ENCODE measurements at places on chromosomes 12 and 14.

DNA sequence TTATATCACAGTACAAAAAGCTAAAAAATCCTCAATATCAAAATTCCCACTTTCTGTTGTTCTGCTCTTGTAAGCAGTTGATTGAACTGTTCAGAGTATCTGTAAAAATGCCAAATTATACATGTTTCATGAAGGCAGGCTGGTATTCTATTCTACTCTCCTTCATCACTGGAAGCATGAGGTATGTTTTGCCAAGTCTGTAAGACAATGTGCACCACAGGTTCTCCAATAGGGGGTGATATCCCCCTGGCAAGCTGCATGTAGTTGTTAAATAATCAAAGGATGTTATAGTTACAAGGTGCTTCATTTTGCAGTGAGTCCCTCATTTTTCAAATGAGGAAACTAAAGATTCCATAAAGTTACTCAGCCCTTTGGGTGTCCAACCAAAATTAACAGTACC is 15.1 kb upstream of the NEK9 start:
- no peak for DNase-seq

- no peak for DNase-seq
Observed at GRCh38 chr12:561391-561705, 101.6 kb downstream of the B4GALNT3 start.

DNA sequence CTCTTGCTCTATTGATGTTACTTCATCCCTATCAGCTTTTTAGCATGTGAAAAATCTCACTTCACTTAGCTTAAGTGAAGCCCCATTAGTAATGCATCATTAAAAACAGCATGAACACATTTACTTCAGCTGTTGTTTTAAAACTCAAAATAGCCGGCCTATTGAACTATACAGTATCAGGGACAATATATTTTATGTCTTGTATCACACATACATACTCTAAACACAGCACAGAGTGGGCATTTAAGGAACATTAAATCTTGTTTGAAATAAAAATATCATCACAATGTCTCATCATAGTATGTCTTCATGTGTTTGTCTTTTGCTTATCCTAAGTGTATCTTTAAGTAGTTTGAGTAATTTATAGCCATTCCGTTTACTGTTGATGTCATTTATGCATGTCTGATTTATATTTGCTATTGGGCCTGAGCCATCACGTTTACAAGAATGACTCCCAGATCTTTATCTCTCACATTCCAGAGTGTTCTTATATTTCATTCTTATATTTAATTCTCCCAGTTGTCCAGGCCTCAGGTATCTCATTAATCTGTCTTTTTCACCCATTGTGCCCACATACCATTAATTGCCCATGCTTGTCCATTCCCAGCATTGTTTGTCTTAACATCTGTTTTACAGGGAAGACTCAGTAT is 57.5 kb downstream of the ARHGAP5 start:
- no peak for DNase-seq

GRCh38 chr12:83656004-83656403 is 969.3 kb downstream of the TMTC2 start:
- no peak for DNase-seq

DNA sequence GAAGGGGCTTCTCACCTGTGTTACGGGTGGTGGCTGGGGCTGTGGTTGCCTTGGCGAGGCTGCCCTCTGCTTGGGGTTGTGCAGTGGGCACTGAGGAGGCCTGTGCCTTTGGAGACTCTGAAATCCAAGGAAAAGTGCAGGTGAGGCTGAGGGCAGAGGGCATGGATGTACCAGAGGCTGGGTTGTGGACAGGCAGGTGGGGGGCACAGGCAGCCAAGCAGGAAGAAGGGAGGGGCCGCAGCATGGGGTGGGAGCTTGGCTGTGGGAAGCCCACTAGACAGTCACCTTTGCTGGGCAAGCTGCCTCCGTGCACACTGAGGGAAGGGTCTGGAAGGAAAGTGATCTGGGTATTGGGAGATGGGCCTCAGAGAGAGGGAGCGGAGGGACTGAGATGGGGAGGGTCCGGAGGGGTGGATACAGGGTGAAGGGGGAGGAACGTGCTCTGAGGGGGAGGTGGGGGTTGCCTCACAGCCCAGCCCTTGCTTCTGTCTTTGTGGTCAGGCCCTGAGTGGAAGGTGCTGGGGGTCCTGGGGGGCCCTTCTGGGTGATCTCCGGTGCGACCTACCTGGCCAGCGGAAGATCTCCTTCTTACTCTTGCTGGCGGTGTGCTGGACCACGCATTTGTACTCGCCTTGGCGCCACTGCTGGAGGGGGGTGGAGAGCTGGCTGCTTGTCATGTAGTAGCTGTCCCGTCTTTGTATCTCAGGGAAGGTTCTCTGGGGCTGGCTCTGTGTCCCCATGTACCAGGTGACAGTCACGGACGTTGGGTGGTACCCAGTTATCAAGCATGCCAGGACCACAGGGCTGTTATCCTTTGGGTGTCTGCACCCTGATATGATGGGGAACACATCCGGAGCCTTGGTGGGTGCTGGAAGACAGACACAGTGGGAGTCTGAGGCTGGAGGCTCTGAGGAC is 318.7 kb downstream of the TMEM121 start:
- DNase-seq = no peak

DNA sequence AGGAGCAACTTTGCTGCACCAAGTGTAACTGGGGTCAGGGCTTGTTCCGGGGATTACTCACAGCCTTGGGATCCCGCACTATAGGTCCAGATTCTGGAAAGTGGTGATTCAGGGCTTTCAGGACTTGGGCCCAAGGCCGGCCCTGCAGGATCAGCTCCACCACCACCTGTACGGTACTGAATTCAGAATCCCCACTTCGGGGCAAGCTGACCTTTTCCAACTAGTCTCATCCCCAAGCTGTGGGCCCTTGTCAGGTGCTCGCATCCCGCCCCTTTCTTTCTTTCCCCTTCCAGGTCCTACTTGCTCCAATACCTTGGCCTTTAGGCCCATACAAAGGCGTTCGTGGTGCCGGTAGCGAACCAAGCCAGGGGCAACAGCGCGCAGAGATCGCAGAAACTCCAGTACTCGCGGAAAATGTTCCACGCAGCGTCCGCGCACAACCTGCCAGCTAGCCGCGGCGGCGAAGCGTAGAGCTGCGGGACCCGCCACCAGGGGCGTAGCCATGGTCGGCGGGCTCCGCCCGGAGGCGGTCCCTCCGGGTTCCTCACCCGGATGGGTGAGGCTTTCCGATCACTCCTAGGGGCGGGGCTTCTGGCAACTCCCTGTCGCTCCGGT is 487 bp downstream of the TINF2 start:
- peak; percentile 85 for DNase-seq

- DNase-seq = no peak
Observed at GRCh38 chr12:72273851-72274351, 1.7 kb downstream of the TRHDE start.

DNA sequence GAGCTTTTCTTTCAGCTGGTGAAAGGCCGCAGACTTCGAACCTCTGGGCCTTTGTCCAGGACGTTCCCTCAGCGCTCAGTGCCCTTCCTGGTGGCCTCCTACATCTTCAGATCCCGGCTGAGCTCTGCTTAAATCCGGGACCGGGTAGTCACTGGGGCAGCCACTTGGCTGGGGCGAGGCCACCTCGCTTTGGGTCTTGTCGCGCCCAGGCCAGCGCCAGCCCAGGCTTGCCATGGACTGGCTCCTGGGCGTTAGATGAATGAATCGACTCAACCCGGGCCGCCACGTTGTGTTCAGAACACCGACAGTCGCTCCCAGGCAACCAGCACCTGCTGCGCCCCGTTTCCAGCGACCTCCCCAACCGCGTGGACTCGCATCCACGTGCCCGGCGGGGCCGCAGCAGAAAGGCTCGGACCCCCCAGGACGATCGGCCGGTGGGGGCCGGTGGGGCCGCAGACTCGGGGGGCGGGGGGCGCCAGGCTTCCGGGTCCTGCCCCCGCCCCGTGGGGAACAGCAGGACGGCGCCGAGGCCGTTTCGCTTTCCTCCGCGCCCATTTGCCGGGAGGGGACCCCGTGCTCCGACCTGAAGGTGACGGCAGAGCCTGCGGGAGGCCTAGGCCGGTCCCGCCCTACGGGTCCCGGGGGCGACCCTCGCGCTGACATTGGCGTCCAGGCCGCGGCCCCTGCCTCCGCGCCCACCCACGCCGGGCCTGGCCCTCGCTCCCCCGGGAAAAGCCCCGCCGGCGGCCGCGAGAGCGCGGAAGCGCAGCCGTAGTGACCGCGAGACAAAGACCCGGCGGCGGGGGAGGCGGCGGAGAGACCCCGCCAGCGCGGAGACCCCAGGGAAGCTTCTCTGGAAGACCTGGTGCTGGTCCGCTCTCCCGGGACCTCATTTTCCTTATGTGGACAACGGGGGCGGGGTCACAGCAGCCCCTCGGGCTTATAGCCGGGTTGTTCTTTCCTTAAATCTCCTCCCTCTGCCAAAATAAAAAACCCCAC is 37.3 kb upstream of the RCOR1 start:
- peak; percentile 15 for DNase-seq

DNA sequence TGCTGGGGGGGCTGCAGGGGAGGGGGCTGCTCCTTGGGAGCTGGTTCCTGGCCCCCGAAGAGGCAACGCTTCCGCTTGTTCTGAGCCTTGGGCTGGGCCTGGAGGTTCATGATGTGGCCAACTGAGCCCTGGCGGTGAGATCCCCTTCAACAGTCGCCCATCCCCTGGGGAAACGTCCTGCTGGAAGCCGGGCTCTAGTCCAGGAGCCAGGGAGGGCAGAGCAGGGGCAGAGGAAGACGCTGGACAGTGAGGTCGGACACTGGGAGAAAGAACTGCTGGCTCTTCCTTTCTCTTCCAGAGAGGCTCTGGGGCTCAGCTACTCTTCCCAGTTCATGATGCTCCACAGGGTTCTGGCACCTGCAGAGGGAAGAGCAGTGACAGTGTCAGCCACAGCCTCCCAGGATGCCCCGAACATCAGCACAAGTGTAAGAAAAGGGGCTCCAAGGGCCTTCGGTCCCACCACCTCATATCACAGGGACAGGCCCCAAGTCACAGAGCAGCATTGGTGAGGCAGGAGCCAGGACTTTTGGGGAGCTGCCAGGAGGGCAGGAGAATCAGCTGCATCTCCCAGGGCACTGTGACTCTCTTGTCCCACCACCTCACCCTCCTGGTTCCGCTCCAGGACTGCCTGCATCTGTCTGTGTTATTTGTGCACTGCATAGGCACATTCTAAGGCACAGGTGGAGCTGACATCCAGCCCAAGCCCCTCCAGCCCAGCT is 25.9 kb upstream of the PNMA1 start:
- DNase-seq = no peak

DNA sequence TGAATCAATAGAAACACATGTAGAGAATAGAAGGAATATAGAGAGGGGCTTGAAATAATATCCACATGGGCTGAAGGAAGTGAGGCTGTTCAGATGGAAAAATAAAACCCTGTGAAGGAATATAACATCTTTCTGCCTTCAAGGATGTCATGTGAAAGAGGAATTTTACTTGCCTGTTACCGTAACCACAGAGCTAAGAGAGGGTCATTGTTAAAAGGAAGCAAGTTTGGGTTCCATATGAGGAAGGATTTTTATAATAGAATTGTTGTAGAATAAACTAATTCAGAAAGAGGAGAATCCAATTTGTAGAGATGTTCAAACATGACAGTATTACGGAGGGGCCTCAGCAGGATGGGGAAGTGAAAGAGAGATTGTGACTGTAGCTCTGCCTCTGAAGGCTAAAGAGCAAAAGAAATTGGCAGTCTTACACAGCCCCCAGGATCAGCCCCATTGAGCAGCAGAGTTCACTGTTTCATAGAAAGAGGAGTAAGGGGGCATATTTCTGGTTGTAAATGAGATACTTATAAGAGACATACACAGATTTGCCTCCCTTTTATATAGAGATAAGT is 41.8 kb upstream of the PTPRR start:
- DNase-seq = no peak

DNA sequence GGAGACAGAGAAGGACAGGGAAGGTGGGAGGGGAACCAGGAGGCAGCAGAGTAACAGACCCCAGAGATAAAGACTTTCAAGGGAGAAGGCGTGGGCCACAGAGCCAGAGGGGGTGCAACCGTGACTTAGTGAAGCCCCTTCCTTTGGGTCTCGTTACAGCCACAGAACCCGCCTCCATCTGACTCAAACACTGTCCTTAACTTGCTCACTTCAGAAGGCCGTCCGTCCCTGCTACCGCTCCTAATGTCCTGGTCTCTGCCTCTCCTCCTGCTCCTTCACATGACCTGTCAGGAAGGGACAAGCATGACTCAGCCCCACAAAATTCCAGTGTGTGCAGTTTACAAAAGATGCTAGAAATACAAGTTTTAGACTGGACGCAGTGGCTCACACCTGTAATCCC is 18.0 kb downstream of the RIMBP2 start:
- DNase-seq = no peak

DNA sequence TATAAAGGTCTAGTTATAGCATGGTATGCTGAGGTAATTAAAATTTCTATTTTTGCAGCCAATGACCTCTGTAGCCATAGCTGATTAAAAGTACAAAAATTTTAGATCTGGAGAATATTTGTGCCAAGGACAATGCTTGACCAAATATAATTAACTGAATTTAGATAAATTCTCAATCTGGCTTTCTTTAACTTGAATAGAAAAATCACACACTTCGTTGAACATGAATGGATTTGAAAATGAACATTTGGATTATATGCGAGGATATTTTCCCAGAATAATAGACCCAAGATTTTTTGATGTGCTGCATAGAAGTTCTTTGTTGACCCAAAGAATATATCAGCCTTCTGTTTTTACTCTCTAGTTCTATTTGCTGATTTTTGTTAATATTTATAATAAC is 38.4 kb upstream of the G2E3 start:
- DNase-seq = no peak

- no peak for DNase-seq
Observed at GRCh38 chr14:100737526-100737925, 10.8 kb downstream of the DLK1 start.

- no peak for DNase-seq
Observed at GRCh38 chr14:101726295-101726953, 35.1 kb upstream of the PPP2R5C start.

DNA sequence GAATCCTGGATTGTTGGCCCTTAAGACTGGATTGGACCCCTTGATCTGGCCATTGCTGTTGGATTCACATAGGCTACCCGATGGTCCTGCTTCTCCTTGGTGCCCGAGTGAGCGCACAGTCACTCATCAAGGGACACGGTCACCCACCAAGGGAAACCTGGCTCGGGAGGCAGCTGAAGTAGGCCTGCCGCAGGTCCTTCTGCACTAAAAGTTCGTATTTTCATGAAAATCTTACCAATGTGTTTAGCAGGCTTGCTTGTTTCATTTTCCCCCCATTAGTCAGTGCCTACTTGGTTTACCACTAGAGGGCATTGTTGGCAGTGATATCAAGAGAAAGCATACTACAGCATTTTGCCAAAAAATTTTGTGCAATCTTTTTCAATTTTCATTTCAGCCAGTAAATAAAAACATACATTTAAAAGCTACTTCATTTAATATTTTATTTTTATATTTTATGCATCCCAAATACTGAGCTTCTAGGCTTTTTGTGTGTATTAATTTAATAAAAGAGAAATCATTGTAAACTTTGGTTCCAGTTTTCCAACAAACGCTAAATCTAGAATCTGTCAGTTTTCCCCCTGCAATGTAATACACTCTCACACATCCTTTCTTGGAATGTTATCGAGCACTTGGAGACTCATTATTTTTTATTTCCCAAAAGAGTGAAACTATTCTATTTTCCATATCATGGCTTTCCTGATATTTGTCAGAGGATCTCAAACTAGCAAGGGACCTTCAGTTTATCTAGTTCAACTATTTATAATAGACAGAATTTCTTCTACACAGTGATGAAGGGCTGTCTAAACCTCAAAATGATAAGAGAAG is 116.7 kb downstream of the LMNTD1 start:
- DNase-seq = no peak
